ENCODE measurements at places on chromosomes 3 and 15.

GRCh38 chr3:100591411-100591810 is 18.0 kb upstream of the ADGRG7 start:
- no peak for DNase-seq

DNA sequence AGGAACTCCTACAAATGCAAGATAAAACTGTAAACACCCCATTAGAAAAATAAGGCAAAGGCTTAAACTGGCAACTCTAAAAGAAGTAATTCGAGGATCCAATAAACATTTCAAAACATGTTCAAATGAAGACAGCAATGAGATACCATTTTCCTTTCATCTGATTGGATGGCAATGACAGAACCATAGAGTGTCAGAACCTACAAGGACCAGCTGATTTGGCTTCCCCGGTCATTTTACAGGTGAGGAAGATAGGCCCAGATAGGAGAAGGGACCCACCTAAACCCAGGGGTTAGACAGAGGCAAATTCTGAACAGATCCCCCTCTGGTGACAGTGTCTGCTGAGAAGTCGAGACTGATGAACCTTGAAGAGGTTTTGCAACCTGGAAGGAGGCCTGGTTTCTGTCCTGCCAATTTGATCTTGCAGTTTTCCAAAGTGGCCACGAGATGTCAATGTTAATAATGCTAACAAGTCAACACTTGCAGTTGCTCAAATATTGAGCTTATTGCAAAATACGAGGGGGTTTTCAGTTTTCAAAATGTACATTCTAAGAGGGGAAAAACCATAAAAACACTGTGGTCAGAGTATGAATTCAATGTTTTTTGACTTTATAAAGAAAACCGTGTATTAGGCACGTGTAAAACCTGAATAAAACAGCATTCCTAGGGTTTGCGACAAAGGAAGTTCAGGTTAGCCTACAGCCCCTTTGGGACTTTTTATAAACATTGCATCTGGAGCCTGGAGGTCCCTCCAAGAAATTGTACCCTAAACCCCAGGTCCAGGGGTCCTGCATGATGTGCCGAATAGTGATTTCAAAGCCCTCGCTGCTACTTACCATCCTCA is 21.5 kb downstream of the CFAP161 start:
- no peak for DNase-seq

DNA sequence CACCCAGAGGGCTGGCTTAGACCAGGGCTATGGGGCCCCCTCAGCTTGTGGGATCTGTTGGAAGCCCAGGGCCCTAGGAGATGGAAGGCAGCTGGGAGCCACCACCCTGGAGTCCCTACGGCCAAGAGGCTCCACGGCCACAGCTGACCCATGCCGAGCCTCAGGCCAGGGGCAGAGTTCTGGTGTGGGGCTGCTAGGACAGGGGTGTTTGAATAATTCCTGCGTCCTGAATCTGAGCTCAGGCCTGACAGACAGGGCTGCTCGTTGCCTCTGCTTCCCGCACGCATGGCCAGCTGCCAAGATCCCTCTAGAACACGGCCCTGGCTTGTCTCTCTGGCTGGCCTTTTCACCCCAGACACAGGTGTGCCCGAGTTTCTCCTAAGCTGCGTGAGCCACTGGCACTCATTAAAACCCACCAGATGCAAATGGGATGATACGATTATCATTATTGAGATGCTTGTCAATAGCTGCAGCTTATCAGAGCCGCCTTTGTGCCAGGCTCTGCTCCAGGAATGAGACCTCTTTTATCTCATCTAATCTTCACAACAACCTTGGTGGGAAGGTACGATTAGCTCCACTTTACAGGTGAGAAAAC is 70.2 kb downstream of the EFCAB12 start:
- no peak for DNase-seq

GRCh38 chr3:197218210-197218609 is 80.2 kb downstream of the DLG1 start:
- DNase-seq: no peak

DNA sequence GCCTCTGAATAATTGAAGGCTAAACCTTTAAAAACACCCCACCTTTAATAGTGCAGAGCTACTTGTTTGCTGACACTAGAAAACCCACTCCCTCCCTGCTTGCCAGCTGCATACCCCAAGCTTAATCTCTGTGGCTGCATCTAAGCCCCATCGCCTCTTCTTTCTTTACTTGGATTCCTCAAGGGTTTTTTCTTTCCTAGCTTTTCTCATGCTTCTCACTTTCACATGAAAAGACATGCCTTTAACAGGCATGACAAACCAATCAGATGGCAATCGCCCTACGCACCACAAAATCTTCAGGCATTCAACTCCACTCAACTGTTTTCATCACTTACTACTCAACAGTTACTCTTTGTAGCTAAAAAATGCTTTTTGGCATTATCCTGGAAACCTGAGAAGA is 77.5 kb downstream of the PLD1 start:
- DNase-seq: no peak

DNA sequence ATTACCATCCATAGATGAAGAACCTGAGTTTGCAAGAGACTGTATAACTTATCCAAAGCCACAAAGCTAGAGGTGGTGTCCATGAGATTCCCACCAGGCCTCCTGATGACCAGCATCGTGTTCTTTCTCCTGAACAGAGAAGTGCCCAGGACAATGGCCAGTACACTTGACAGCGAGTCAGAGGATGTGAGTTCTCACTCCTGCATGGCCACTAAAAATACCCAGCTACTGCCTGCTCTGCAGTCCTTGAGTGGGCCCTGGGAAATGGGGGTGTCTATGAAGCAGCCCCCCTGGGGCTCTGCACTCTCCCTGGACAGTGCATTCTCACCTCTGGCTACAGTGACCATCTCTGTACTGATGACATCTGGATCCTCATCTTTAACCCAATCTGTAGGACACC is 201.2 kb downstream of the RPLP1 start:
- no peak for DNase-seq

GRCh38 chr15:94162939-94163338 is 68.4 kb upstream of the MCTP2 start:
- no peak for DNase-seq

GRCh38 chr3:55172913-55173312 is 245.1 kb upstream of the LRTM1 start:
- no peak for DNase-seq

DNA sequence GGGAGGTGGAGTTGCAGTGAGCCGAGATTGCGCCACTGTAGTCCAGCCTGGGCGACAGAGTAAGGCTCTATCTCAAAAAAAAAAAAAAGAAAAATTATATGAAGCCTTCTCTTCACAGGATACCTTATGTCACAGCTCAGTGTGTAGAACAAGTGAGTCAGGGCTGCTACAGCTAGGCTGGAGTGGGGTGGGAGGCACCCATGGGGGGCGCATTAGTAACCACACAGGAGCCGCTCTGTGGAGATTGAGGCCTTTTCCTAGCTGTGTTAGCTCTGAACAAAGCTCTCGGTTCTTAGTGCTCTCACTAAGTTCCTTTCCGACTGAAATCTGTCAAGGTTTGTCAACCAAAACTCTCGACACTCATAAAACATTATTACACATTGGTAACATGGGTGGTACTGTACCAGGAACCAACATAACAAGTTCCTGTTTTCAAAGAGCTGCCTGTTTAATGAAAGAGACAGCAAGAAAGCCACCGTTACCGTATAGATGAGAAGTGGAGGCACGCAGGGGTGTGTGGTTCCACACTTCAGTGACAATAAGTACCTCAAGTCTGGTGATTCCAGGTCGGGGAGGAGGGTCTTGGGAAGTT is 4.5 kb downstream of the LRRC31 start:
- DNase-seq: no peak

DNA sequence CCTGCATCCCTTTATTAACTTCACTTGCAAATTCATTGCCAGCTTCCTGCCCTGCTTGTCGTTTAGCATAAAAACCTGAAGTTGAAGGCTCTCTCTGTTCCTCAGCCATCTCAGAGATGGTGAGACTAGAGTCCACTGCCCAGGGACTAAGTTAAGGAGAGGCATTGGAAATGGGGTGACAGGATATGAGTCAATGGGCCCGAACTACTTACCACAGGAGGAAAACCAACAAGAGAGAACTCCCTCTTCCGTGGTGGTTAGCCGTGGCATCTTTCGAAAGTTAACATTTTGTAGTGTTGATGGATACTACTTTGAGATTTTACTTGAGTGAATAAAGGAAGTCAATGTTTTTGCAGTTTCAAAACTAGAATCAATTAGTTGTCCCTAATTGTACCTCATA is 65.3 kb downstream of the LRTM1 start:
- DNase-seq: no peak

DNA sequence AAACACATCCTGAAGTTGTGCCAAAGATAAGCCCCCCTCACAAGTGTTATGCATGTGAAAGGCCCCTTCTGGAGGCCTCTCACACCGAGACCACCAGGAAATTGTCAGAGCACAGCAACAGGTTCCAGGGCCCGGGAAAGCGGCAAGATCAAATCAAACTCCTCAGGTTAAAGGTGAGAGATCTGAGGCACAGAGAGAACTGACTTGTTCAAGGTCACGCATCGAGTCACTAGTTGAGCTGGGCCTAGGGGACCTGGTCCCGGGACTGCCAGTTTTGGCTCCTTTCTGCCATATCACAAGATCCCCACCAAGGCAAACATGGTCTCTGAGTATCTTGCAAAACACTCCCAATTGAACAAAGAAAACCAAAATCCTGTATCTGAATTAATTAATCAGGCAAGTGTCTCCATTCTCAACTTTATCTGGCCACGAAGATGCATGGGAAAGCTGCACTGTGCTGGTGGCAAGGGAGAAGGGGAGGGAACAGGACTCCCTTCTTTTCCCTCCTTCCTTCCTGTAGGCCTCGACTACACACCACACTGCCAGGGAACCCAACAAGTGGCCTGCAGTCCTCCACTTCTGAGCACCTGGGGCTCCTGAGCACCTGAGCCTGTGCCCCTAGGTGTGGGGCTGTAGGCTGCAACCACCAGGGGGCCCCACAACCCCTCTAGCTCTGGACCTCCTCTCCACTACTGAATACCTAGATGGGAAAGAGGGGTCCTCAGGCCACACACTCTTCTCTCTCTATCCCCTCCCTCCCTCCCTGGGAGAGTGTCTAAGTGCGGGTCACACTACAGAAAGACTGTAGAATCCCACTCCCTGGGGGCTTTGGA is 37.3 kb downstream of the ANP32A start:
- no peak for DNase-seq

DNA sequence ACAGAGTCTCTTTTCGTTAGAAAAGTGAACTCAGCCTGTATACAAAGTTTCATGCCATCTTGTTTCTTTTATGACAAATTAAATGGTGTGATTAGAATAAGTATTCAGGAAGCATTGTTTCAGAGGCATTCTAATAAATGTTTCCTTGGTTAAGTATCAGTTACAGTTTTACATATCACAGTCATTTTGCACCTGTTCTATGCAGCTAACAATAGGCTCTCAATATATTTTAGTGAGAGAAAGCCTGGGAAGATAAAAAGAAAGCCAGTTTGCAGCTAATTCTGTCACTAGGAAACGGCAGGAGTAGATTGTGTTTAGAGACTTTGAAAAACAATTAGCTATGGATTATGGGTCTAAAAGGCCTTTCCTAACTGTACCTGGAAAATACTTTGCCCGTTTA is 252.8 kb downstream of the ZIC1 start:
- no peak for DNase-seq

DNA sequence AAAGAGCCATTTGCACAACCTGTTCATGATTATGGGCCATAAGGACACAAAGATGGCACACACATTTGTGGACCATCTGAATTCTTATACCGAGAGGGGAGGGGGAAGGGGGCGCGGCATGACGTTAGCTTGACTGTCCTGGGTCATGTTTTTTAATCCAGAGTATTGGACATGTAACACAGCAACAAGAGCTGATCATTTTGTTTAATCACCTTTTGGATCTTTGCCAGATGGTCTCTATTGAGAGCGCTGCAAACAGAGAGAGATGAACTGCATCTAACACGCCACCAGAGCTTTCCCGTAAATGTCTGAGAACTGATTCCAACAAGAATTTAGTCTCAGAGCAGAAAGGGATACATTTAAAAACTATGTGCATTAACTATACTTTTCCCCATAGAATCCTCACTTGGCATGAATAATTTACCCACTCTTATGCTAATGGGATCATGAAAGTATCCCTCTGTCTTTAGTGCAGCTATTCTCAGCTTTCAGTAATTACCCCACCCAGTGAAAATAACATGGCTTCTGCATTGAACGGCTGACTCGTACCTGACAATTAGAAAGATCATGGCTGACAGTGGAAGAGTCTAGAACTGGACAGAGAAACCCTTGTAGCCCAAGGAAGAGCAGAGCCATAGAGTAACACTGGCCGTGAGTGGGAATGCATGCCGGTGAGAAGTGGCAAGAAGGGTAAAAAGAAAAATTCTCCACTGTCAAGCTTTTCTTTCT is 22.6 kb downstream of the MEIS2 start:
- DNase-seq: no peak

GRCh38 chr3:30353711-30354467 is 252.5 kb upstream of the TGFBR2 start:
- DNase-seq: no peak

DNA sequence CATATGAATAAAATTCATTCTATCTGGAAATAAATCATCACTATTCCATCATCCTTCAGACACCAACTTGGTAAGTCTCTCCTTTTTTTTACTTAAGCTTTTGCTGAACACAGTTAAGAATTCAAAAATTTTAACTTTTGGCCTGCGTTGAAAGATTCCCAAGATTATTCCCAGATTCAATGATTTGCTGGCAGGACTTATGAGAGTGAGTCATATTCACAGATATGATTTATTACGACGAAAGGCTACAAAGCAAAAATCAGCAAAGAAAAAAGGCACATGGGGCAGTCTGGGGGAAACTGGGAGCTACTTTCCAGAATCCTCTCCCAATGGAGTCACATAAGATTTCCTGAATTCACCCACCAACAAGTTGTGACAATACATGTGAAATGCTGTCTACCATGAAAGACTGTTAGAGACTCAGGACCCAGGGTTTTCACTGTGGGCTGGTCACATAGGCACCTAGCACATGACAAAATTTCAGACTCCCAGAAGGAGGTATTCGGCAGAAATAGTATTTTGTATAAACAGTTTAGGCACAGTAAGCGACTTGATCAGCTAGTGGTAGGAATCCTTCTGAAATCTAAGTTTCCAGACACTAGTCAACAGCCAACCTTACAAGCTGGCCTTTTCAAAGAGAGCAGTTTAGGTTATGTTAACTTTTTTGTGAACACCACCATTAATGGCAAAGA is 82.1 kb downstream of the DLG1 start:
- DNase-seq: no peak
